ENCODE measurements at places on chromosomes 2 and 18. TPM values are rescaled to one million over a fixed set of nuclear protein-coding genes. Genes with fewer than 3 reads are reported as not detected.

DNA sequence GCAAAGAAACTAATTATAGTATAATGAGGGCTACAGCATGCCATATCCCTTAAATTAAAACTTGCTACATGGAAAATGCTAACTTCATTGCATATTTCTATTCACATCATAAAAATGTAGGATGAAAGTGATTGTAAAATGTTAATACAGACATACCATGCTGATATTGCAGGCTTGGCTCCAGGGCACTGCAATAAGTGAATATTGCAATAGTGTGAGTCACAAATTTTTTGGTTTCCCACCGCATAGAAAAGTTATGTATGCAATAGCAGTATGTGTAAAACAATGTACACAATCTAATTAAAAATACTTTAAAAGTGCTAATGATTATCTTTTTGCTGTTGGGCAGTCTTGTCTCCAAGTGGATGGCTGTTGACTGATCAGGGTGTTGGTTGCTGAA lies 162.1 kb downstream of the CD8B2 start:
- H3K27ac ChIP-seq: no peak overlapping the region
- no peak for DNase-seq
- H3K27me3 ChIP-seq: peaks cover 9% of the 10 kb centered on the region
- H3K36me3 ChIP-seq: no peaks in the 10 kb centered on the region

NETO1 gene
- not detected for total RNA-seq

DNA sequence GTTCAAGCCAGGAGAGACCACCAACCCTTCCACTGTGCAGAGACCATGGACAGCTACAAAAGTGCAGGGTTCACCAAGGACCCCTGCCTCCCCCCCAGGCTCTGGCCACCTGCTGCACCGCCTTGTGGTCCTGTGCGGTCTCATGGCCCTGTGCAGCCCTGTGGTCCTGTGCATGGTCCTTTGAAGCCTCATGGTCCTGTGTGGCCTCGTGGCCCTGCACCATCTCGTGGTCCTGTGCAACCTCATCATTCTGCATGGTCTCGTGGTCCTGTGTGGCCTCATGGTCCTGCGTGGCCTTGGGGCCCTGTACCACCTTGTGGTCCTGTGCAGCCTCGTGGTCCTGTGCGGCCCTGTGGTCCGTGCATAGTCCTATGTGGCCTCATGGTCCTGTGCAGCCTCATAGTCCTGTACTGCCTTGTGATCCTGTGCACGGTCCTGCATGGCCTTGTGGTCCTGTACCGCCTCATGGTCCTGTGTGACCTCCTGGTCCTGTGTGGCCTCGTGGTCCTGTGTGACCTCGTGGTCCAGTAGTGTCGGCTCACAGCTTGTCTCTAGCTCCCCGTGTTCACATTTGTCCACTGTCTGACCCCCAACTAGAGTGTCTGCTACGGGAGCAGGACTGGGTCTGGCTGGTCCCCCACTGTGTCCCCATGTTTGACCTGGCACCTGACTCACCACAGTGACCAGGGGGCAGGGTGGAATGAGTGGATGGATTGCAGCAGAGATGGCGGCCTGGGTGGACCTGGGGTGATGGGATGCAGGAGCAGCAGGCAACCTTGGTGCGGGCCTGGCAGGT lies 20.0 kb upstream of the OTOS start:
- no peak overlapping the region for H3K27ac ChIP-seq
- H3K4me3 ChIP-seq: no peak overlapping the region
- H3K4me1 ChIP-seq: no peaks in the 10 kb centered on the region
- H3K27me3 ChIP-seq: peaks cover 4% of the 10 kb centered on the region
- no peaks in the 10 kb centered on the region for H3K36me3 ChIP-seq
- no peak for DNase-seq

DSG4 gene
- not detected for total RNA-seq

PROM2 gene
- not detected for total RNA-seq

PSMA8 gene
- 1.7 TPM for total RNA-seq

TCF23 gene
- total RNA-seq: not detected

GRCh38 chr2:38875227-38875575 lies 533 bp downstream of the DHX57 start:
- H3K4me1 ChIP-seq: peaks cover 22% of the 10 kb centered on the region
- no peak for DNase-seq
- H3K27ac ChIP-seq: peak overlapping the region; percentile 78
- H3K36me3 ChIP-seq: peaks cover 9% of the 10 kb centered on the region

GRCh38 chr18:35390951-35391700 lies 14.0 kb upstream of the ZNF396 start:
- no peak overlapping the region for H3K4me3 ChIP-seq
- H3K4me1 ChIP-seq: peaks cover 2% of the 10 kb centered on the region
- H3K27ac ChIP-seq: no peak overlapping the region
- no peaks in the 10 kb centered on the region for H3K36me3 ChIP-seq
- DNase-seq: no peak
- peaks cover 19% of the 10 kb centered on the region for H3K27me3 ChIP-seq

DNA sequence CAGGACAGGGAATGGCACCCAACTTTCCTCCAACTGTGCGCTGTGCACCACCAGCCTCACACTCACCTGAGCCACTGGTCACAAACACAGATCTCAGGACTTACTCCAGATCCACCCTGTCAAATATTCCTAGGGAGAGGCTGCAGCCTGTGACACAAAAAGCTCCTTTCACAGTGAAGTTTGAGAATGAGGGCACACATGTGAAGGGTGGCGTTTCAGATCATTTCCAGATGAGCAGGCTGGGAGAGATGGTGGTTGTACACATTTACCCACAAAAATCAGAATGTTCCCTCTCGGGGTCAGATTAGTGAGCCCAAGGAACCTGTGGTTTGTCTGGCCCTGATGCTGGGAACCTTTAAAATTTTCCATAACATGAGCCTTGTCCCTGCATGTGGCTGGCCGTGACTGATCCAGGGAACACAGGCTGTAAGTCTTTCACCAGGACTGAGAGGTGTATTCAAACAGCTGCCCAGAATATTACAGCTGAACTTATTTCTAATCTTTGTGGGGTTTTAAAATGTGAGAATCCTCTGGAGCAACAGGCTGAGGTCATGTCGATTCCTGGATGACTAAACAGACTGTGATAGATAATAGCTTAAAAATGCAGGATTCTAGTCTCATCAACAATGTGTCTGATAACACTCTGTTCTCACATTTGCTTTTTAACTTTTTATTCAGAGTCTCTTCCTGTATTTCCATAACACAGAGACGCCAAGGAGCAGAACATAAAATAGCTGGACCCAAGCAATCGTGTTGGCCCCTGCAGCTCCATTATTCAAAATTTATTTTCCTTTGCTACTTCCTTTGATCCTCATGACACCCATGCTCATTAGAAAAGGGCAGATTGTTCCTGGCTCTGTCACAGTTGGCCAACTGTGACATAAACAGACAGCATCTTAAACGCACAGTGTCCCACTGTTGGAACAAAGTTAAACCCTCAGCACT lies 35.5 kb downstream of the IL1R2 start:
- H3K27me3 ChIP-seq: no peaks in the 10 kb centered on the region
- DNase-seq: no peak
- H3K36me3 ChIP-seq: peaks cover 42% of the 10 kb centered on the region
- H3K4me3 ChIP-seq: no peak overlapping the region

GRCh38 chr2:182553483-182553882 lies 126.6 kb upstream of the PDE1A start:
- no peak overlapping the region for H3K27ac ChIP-seq
- DNase-seq: no peak
- H3K36me3 ChIP-seq: no peaks in the 10 kb centered on the region
- no peaks in the 10 kb centered on the region for H3K4me1 ChIP-seq
- H3K27me3 ChIP-seq: peaks cover 2% of the 10 kb centered on the region

GRCh38 chr18:42922363-42922762 lies 193.1 kb downstream of the RIT2 start:
- no peak for DNase-seq
- no peaks in the 10 kb centered on the region for H3K27me3 ChIP-seq
- H3K36me3 ChIP-seq: no peaks in the 10 kb centered on the region
- no peak overlapping the region for H3K4me3 ChIP-seq
- H3K4me1 ChIP-seq: no peaks in the 10 kb centered on the region
- H3K27ac ChIP-seq: no peak overlapping the region

- peaks cover 55% of the 10 kb centered on the region for H3K4me1 ChIP-seq
- DNase-seq: peak; percentile 63
- H3K4me3 ChIP-seq: peak overlapping the region; percentile 96
- H3K36me3 ChIP-seq: peaks cover 46% of the 10 kb centered on the region
- H3K27me3 ChIP-seq: no peaks in the 10 kb centered on the region
Observed at GRCh38 chr2:55232863-55233657, 572 bp downstream of the RPS27A start.

PCARE gene
- not detected for total RNA-seq

POTEI gene
- total RNA-seq: not detected

GREB1L gene
- not detected for total RNA-seq

- no peaks in the 10 kb centered on the region for H3K36me3 ChIP-seq
- no peak overlapping the region for H3K4me3 ChIP-seq
- DNase-seq: no peak
- no peaks in the 10 kb centered on the region for H3K4me1 ChIP-seq
- H3K27ac ChIP-seq: no peak overlapping the region
Observed at GRCh38 chr2:35526741-35527140, 828.8 kb upstream of the CRIM1 start.

GRCh38 chr2:188474316-188474715 lies 182.6 kb downstream of the GULP1 start:
- no peaks in the 10 kb centered on the region for H3K4me1 ChIP-seq
- no peaks in the 10 kb centered on the region for H3K27me3 ChIP-seq
- H3K27ac ChIP-seq: no peak overlapping the region
- no peaks in the 10 kb centered on the region for H3K36me3 ChIP-seq
- no peak overlapping the region for H3K4me3 ChIP-seq
- DNase-seq: no peak

TTN gene
- total RNA-seq: 0.73 TPM
